ENCODE measurements at places on chromosomes 2 and 18. TPM values are rescaled to one million over a fixed set of nuclear protein-coding genes. Genes with fewer than 3 reads are reported as not detected.

Gene INHBB
- total RNA-seq = not detected

Gene TMSB10
- 2,719 TPM for total RNA-seq

Gene SLC11A1
- total RNA-seq = not detected

Gene PTPRM
- 57.6 TPM for total RNA-seq

Gene PCARE
- not detected for total RNA-seq

Gene TUBA3E
- not detected for total RNA-seq

Gene RESP18
- total RNA-seq = not detected

Gene AQP12A
- total RNA-seq = not detected

DNA sequence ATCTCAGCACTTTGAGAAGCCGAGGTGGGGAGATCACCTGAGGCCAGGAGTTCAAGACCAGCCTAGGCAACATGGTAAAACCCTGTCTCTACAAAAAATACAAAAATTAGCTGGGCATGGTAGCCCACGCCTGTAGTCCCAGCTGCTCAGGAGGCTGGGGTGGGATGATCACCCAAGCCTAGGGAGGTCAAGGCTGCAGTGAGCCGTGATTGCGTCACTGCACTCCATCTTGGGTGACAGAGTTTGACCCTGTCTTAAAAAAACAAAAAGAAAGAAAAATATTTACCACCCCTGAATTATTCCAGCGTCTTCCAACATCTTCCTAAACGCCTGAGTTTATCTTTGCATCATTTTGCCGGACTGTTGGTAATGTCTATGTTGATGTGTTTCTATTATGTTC, 6.2 kb upstream of the IGFBP5 start:
- DNase-seq = no peak

DNA sequence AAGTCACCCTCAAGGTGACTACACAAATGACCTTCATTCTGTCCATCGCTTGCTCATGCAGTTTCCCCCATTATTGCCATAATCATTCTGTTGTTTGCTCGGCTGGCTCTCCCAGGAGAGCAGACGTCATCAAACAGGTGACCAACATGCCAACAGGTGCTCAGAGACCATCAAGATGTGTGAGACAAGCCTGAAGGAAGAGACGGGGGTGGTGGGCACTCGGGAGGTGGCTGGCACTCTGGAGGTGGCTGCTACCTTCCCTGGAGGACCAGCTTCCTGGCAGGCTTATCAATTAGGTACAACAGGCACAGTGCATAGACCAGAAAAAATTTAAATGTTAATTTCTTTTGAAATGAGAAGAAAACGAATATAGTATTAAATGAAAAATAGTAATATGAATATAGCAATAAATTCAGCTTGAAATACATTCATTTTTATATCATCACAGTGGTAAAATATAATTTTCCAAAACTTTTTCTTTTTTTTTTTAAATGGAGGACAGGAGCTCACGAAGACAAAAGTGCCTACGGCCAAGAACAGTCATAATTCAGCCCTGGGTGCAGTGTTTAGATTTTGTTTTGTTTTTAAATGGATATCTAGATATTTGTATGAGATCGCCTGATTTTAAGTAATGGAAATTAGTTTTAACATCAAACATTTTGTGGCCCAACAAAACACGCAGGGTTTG, 16.9 kb upstream of the HAAO start:
- peak; percentile 74 for DNase-seq

- DNase-seq = no peak
These were observed 119.2 kb upstream of the STK17B start for GRCh38 chr2:196290569-196290968.

DNA sequence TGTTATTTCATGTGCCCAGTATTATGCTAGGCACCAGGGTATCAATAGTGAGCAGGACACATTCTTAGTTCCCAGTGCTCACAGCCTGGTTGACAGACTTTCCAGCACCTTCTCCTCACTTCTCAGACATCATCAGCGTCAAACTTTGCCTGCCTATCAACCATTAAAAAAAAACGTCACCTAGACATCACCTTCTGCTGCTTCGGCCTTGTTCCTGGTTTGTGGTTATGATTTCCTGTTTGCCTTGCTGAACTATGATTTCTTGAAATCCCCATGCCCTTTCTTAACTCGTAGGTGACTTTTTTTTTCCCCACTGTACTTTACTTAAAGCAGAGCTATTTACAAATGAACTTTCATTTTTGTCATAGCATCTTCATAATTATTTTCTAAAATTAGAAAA, 60.4 kb upstream of the NABP1 start:
- no peak for DNase-seq

DNA sequence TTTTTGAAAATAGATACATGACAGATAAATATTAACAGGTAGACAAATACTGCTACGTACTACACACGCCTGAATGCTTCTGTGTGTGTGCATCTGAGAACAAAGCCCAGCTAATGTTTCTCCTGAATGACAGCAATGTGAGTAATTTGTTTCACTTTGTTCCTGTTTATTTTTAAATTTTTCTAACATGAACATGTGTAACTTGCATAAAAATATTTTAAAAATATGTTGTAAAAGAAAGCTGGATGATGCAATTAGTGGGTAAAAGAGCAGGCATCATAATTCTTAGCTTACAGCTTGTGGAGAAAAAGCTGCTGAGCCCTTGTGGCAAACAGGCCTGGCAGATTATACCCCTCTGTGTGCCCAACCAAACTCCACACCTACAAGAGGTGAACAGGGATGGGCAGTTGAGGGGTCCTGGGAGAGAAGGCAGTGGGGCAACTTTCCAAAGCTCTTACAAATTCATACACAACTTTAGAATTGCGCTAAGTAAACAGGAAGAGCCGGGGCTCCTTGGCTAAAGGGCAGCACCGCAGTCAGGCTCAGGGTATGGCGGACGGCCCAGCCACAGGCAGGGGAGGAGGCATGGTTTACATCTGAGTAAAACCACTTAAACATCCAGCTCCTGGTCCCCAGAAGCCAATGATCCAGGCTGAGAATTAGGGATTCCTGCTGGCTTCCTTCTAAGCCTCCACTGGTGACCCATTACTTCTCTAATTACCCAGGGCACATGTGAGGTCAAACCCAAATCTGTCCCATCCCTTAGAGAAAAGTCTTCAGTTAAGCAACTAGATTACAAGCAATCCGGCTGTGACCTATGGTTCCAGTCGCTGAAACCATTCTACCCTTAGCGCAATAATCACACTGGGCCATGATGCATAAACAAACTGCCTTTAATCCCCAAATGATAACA, 14.0 kb downstream of the PXDN start:
- DNase-seq = peak; percentile 82

- no peak for DNase-seq
These were observed 330.6 kb upstream of the SKOR2 start for GRCh38 chr18:47582093-47582492.

DNA sequence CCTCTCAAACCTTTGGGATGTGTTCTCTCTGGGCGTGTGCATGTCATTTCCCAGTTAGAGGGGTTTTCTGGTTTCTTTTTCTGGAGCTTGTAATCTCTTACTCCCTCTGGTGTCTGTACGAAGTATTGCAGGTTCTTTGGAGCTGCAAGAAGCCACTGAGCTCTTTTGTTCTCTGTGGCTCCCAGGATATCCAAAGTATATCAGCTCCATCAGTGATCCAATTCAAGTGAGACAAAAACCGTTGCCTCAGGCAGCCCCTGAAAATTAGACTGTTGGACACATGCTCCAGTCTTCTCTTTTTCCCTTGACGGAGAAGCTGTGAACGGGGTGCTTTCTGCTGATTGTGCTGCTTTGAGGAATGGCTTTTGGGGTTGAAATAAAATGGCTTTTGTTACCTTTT, 59.0 kb upstream of the LDLRAD4 start:
- peak; percentile 66 for DNase-seq

- DNase-seq = no peak
These were observed at the start of gene IL1RL2 for GRCh38 chr2:102186791-102187495. Gene IL1RL2 (plus strand): TSS chr2:102187023. CDS start chr2:102187868, 845 bp downstream.

- DNase-seq = no peak
These were observed 11.1 kb downstream of the MSGN1 start for GRCh38 chr2:17827316-17827715.

GRCh38 chr2:48209214-48209885, 303.1 kb upstream of the FBXO11 start:
- no peak for DNase-seq

- peak; percentile 40 for DNase-seq
These were observed 172.9 kb upstream of the SETBP1 start for GRCh38 chr18:44507729-44508325.

- DNase-seq = no peak
These were observed 96.4 kb downstream of the ANKRD12 start for GRCh38 chr18:9232977-9233376.

- no peak for DNase-seq
These were observed 1.7 kb upstream of the ASPRV1 start for GRCh38 chr2:69962986-69963730.

GRCh38 chr18:61388010-61388409, 54.8 kb downstream of the CDH20 start:
- no peak for DNase-seq

DNA sequence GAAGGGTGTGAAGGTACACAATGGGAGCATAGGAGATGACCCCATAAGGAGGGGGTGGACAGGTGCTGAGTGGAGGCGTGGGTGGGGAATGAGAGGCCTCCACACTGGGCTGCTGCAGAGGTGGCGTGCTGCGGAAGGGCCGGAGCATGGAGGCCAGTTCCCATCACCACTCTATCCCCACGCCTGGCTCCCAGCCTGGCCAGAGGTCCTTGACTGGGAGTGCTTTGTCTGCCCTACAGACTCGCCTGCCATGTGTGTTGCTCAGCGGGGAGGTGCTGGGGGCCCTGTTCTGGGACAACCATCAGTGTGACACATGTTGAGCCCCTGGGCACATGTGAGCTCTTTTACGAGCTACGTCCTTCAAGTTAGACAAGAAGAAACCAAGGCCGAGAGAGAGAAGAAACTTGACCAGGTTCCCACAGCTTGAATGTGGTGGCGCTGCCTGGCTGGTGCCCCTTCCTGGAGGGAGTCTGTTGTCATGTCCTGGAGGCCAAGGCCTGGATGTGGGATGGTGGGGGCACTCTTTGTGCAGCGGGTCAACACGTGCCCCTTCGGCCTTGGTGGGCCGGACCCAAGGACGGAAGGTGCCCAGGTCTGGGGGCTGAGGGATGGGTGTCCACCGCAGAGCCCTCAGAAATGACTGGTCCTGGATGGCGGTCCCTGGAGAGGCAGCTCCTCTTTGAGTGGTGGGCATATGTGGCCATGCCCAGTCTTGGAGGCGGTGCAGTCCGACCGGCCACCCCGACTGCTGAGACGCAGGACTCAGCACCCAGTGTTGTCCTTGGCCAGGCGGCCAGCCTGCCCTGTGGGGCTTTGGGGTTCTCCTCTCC, 1.2 kb upstream of the INPP5D start:
- peak; percentile 27 for DNase-seq

DNA sequence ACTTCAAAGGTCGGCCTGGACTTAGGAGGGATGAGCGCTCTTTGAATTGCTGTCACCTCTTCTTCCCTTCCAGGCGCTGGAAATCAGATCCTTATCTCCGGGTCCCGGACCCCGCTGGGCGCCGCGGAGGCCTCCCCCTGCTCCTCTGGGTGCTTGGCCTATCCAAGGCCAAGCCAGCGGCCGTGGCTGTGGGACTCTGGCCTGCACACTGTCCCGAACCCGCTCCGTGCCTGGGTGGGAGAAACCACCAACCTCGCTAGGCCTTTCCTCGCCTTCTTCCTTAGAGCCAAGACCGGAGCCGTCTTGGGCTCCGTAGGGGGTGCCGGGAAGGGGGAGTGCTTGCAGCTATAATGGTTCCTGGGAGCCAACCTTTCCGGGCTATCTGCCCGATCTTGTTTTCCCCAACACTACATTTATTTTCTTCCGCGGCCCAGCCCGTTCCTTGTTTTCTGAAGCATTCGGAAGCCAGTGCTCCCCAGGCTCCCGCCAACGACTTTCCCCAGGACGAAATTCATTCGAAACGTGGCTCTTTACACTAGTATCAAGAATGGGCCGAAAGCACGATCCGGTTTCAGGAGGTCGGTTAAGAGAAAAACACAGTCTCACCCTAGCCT, 2.4 kb downstream of the OSR1 start:
- DNase-seq = no peak

- no peak for DNase-seq
These were observed 90.0 kb downstream of the VAPA start for GRCh38 chr18:10003866-10004265.

DNA sequence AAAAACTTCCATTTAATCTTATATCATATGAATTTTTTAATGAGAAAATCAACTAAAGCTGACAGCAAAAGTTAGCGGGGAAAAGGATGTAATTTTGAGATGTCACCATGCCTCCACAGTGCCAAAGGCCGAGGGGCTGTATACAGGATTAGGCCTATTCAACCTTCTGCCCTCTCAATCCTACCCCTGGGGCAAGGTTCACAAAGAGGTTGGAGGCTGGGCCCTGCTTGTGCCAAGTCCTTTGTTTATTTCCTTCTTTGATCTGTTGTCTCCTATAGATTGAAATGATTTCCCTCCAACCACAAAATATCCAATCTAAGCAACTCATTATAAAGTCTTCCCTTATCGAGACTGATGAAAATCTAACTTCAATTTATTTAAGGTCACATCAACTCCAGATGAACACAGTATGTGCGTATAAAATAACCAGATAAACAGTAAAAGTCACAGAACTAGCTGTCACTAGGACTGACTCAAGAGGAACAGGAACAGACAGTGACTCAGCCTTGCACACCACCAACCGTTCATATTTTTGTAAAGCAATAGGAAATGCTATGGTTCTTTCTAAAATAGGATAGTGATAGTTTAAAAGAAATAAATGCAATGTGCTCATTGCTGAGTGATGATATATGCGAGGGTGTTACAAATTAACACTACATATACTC, 95.8 kb downstream of the SLC25A12 start:
- no peak for DNase-seq
